ENCODE measurements at places on chromosomes 6 and 20.

- DNase-seq, result no peak
Measured at GRCh38 chr6:14075095-14075503, 42.5 kb upstream of the CD83 start.

- no peak for DNase-seq
Measured at GRCh38 chr6:111795558-111795957, 77.7 kb downstream of the FYN start.

DNA sequence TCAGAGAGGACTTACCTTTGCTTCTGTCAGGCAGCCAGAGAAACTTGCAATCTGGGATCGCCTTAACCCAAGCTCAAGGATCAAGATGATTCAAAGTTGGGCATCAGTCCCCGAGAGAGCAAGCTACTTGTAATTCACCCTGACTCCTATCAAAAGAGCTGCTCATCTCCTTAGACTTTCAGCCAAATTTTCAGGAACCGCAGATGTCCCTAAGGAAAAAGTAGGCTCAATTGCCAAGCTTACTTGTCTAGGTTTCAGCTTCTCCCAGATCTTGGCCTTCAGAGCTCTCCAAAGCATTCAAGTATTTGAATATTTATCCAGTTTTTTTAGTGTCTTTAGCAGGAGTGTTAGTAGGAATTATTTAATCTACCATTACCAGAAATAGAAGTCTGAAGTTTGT lies 434.1 kb upstream of the MMS22L start:
- DNase-seq, result no peak

- no peak for DNase-seq
Measured at GRCh38 chr6:34031625-34032383, 114.1 kb downstream of the GRM4 start.

GRCh38 chr20:14716351-14716801 lies 379.0 kb upstream of the FLRT3 start:
- no peak for DNase-seq
